GM12864 (cell line): ENCODE measurements at places on chromosomes 7 and 10.

GRCh38 chr10:54854389-54854788, 53.4 kb upstream of the PCDH15 start:
- no peak for DNase-seq

DNA sequence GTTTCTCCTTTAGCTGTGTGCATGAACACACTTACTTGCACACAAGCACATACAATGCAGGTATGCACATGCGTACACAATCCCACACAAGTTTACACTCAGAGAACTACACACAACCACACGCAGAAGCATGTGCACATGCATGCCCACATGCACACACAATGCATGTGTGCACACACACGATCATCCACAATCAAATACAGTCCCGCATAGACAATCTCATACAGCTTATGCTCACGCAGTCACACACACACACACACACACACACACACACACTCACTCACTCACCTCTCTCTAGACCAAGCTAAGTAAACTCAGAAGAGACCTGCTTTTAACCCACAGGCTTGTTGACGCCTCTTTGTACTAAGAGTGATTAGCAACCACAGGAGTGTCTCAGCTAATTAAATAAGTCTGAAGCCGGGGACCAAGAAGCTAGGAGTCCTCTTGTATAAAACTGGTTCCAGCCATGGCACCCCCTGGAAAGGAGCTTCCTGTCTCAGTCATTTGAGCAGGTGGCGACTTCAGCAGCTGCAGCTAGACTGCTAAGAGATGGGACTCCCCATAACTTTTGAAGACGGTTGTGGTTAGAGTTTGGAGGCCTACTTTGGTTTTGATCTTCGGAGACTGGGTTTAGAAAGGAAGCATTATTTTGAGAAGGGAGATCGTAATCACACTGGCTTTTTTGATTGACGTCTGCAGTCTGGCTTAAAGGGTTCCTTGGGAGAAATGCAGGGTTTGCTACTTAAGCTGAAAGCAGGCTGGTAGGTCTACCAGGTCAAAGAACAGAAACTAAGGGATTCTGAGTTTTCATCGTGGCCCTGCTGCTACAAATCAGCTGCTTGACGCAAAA, 82.3 kb upstream of the ADRB1 start:
- DNase-seq, result peak; percentile 82

- no peak for DNase-seq
These were observed 74.0 kb downstream of the SCRN1 start for GRCh38 chr7:29915481-29916215.

- DNase-seq, result no peak
These were observed 59.9 kb downstream of the RBM20 start for GRCh38 chr10:110704070-110704469.

DNA sequence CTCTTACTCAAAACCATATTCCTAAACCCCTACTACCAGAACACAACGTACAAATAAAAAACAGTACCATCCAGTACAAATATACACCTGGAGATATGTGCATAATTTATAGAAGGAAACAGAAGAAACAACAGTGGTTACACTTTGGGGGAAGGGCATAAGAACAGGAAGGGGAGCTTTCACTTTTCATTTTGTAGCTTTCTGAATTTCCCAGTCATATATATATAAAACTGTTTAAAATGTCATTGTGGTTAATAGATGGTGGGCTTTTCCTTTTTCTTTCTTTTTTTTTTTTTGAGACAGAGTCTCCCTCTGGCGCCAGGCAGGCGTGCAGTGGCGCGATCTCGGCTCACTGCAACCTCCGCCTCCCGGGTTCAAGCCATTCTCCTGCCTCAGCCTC, 47.2 kb downstream of the MALSU1 start:
- no peak for DNase-seq

DNA sequence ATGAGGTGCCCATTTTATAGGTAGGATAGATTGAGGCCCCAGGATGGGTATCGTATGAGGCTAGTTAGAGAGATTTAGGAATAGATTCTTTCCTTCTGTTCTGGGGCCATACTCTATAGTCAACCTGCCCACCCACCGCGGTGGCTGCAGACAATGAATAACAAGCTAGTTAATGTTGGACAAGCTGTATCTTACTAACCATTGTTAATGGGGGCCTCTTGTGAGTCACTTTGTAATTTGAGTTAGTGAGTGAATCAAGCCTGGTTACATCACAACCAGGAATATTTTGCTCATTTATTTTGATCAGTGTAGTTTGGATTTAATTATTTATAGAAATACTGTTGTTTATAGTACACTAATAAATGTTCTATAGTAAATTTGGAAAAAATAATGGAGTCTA, 7.3 kb downstream of the SORCS3 start:
- DNase-seq, result no peak

DNA sequence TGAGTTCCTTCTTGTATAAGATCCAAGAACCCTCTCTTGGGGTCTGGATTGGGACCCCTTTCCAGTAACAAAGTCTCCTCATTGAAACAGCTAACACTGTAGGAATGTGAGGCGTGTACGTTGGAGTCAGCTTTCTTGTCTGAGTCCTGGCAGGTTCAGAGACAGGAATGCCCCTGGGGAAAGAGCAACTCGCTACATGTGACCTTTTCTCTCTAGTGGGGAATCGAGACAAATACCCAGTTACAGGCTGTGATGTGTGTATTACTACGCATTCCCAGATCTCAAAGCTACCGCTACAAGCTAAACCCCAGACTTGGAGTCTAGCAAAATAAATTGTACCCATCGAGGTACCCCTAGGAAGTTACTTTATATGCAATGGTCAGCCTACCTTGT, 85.6 kb upstream of the FRMD4A start:
- DNase-seq, result no peak

GRCh38 chr10:111784946-111785465, 398.6 kb downstream of the GPAM start:
- no peak for DNase-seq

GRCh38 chr7:91940171-91940570, 491 bp upstream of the AKAP9 start:
- no peak for DNase-seq

DNA sequence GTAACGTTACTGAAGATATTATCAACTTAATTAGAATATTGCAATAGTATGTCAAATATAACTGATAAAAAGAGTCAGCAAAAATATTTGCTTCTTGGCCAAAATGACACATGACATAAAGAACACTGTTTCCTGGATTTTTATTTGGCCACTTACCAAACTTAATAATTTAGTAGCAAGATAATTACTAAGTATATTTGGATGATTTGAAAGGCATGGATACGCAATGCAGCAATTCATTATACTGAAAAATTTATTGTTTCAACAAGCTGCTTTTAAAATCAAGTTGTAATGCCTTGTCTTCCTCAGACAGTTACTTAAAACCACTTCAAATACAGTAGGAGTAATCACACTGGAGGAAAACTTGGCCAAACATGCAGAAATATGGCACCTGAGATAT, 234.0 kb downstream of the SEMA3E start:
- DNase-seq, result no peak

DNA sequence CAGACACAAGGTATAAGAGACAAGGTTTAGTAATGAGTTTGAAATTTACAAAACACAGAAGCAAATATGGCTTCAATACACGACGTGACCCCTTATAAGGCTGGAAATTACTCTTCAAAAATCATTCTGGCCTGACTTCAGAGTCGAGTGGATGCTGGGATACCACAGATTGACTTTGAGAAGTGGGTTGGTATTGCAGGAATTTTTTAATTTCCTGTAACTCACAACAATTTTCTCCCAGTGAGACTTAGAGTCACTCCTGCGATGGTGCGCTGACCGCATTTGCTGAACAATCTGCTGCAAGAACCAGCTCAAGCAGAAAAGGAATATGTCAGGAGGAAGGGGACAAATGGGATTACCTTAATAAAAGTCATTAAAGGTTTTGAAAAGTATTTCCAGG, 132.1 kb downstream of the EMX2 start:
- DNase-seq, result no peak

DNA sequence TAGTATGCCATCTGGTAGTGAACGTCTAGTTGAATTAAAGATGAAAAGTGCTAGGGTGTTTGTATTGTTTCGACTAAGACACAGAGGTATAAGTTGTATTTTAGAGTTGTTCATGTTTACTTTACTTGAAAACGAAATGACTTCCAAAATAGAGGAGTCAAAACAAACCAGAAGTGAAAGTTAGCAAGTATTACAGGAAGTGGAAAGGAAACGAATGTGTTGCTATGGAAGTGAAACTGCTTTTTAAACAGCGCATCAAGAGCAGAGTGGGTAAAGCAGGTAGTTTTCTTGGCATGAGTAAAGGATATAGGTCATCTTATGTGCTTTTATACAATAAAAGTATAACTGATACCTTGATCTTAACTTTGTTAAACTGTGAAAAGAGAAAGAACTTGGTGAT, 20.0 kb upstream of the GALNTL5 start:
- peak; percentile 48 for DNase-seq

- DNase-seq, result no peak
These were observed 636.2 kb upstream of the IGFBP3 start for GRCh38 chr7:46557295-46557711.

- no peak for DNase-seq
These were observed 118.3 kb downstream of the LRRC4 start for GRCh38 chr7:127912901-127913300.

DNA sequence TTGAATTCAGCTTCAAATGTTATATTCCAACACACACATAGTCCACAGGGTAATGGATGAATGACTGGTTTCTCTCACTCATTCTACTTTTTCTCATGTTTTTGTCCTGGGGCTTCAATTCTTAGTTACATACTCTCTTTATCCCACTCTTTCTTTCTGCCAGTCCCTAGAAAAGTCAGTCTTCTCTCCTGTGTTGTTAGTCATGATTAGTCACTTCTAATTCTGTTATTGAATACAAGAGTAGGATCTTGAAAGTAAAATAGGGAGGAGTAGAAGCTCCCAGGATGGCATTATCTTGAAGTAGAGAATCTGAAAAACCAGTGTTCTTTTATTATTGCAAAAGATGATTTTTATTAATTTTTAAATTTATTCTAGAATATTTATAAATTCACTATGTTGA, 45.5 kb upstream of the CALCR start:
- DNase-seq, result no peak

DNA sequence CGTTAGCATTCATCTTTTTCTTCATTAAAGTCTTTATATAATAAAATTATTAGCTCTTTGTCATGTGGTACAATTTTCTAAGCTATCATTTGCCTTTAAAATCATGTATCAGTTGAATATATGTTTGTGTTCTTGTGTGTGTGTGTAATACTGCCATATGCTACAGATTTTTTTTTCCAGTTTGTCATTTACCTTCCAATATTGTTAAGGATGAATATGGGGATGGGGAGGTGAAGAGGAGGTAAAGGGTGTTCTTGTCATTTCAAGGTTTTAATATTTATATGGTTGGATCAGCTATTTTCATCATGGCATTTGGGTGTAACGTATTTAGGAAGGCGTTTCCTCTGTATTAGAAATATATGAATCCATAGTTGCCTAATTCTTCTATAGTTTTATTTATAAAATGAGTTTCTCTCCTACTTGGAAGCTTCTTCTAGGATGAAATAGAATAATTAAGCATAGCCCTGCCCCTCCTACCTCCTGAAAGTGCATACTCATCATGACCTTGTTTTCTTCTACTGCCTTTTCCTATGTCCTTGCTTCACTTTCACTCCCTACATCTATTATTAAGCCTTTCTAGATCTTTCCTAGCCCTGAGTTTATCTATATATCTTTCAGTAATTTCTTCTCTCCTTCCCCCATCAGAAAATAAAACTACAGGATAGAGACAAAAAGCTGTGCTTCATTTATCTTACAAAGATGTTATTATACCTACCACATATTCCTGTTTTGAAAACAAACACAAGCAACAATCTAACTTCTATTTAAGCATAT, 25.1 kb downstream of the RAB18 start:
- DNase-seq, result no peak
